ENCODE measurements at places on chromosomes 12 and 14.

DNA sequence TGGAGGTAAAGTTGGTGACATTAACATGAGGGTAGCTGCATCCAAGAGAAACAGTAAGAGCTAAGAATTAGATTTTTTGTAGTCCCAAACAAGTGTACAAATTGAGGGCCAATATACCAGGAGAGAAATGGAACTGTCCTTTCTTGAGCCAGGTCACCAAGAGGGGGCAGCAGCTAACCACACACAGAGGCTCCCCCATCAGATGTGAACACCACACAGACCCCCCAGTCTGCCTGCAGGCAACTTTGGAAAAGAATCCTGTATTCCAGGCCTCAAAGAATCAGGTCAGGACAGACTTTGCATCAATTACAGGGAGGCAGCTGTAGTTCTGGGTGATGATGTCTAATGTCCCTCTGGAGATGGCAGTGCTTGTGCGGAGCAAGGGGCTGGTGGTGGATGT lies 77.9 kb downstream of the SPTB start:
- no peak for DNase-seq

DNA sequence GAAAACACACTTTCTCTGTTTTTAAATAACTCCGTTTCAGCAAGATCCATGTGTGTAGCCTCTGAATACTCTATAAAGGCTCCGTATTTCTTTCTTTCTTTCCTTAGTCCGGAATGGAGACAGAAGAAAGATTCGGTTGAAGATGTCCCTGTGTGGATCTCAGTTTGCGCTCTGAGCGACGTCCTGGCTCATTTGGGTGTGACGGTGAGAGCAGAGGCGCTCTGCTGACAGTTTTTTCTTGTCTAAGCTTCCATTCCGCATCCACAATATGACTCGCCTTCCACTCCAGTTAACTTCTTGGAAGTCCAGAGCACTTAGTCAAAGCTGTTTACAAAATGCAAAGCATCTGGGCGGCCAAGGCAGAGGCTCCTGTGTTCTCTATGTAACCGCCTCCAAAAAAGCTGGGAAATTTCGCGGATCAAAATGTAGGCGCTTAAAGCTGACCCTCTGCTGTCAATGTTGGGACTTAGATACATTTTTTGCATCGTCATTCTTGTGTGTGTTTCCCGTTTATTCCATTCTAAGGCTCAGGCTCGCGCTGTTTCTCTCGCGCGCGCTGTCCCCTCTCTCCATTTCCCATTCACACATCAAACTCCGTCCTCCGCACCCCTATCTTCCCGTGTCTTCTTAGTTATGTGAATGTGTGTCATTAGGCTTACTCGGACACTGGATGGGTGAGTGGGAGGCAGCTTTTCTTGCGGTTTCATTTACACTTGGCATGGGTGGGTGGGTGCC lies 880 bp upstream of the FLRT2 start:
- no peak for DNase-seq

DNA sequence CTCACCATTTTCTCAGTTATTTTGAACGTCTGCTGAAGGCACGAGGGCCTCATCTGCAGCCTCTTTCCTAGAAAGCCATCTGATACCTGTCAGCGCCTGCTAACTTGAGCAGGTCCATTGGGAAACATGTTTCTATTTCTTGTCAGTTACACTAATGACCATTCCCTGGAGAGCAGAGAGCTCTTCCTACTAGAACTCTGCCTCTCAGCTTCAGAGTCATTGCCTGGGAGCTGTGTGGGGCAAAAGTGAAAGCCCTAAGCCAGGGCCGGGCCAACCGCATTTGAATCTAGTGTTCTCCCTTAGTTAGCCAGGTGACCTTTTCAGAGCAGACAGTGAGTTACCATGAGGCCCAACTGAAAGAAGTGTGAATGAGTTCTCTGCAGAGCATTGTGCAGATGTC lies 135.8 kb downstream of the EML1 start:
- DNase-seq, result no peak

DNA sequence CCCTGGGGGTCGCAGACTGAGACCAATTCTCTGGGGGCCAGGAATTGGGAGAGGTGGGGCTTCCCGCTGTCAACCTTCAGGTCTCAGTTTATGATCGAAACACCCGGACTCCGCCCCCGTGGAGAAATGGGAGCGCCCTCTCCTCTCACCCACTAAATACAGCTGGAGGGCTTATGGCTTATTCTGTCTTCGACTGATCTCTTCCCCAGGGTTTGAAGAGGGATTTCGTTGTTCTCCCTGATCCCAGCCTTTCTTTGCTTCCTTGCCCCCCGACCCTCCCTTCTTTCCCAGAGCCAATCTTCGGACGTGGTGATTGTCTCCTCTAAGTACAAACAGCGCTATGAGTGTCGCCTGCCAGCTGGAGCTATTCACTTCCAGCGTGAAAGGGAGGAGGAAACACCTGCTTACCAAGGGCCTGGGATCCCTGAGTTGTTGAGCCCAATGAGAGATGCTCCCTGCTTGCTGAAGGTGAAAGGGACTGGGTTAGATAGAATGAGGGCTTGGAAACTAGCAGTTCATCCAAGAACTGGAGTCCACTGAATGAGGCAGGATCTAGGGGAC lies 607 bp downstream of the OS9 start:
- DNase-seq, result no peak

GRCh38 chr12:130194154-130194553 lies 31.9 kb downstream of the FZD10 start:
- DNase-seq, result no peak

DNA sequence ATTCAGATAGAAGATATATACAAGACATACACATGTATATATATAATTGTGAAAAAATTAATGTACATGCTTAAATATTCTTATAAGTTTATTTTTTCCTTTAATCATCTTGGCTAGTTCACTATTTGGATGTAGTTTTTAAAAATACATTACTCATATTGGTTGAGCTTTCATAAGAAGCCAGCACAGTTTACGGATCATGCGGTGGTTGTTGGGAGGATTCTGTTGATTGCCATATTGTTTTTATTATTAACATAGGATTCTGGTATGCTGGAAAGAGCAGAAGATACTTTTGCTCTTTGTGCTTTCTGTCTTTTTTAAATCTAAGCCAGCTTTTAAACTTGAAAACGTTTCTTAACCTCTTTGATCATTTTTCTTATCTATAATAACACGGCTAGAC lies 163.4 kb downstream of the OTOGL start:
- no peak for DNase-seq

DNA sequence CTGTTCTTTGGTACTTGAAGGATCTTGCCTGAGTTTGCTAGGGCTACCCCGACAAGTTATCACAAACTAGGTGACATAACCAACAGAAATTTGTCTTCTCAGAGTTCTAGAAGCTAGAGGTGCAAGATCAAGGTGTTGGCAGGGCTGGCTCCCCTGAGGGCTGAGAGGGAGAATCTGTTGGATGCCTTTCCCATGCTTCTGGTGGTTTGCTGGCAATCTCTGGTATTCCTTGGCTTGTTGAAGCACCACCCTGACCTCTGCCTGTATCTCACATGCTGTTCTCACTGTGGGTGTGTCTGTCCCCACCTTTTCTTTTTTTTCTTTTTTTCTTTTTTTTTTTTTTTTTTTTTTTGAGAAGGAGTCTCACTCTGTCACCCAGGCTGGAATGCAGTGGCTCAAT lies 81.2 kb downstream of the VCPKMT start:
- DNase-seq, result no peak

GRCh38 chr14:104393898-104394381 lies 185.6 kb upstream of the C14orf180 start:
- DNase-seq, result peak; percentile 56

DNA sequence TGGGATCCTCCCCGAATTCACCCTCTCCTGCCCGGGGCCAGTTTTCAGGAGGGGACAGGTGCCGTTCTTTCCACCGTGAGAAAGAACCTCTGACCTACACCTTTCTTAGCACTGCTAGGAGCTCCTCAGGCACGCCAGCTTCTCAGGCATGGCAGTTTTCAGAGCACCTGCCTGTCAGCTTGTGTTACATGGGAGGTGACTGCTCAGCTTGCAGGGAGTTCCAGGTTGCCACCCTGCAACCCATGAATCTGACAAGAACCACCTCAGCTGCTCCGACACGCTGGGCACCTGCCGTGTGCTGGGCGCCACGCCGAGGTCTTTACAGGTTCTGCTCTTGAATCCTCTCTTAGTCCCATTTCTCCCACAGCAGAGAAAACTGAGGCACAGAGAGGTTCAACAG lies 12.9 kb downstream of the BRI3BP start:
- DNase-seq, result no peak

DNA sequence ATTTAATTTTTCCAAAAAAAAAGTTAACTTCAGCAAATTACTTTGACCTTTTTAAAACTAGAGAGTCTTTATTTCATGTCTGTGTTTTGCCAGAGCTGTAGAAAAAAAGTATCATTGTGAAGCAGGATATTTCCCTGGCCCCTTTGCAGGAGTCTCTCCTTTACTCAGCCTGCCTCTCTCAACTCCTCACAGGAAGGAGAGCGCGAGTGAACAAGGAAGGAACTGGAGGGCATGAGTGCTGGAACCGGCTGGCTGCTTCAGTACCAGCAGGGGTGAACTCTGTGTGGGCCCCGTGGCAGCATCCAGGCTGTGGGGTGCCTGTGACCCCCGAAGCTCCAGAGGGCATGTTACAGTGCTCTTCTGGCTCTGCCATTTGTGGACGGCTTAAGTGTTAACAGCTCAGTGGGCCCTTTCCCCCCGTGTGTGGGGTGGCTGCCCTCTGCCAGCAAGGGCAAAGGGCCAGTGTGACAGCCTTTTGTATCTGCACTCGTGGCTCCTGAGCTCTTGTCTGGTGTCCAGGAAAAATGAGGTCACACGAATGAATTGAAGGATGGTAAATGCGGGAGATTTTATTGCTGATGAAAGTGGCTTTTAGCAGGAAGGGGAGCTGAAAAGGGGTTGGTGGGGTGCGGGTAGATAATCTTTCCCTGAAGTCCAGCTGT lies 76.6 kb upstream of the KCNH3 start:
- no peak for DNase-seq

DNA sequence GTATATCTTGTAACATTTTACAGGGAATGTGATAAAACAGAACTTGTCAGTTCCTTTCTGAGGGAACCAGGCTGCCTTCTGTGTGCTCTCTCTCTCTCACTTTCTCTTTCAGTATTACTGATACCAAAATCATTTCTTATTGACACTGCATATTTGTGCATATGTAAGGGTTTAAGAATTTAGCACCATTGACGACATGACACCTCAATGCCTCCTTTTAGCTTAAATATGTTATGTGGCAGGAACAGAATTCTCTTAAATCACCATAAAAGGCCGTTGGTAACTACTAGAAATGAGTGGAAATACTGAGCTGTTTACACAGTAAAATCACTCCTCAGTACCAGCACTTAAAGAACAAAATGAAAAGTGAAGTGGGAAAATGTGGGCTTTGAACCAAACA lies 457.7 kb upstream of the SYT1 start:
- DNase-seq, result no peak

DNA sequence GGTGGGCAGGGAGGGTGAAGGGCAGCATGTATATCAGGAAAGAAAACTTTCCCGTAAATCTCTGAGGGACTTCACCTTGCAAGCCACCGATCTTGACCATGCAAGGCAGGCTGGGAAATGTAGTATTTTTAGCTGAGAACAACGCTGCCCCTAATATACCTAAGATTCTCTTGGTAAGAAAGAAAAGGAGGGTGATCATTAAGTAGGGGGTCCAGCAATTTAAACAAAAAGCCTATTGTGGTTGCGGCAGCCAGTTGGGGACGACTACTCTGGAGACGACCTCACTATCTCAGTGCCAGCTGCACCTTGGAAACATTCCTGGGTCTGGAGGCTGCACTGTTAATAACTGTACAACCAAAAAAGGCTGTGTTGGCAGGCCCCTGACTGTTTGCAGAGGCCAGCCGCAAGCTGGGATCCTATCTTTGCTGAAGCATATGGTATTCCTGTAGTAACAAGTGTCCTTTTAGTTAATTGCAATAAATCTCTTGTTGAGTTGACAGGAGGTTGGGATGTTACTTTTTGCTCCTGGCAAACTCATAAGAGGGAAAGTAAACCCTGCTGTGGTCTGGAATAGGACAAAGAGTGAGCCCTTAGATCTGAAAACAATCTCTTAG lies 6.4 kb downstream of the APOLD1 start:
- DNase-seq, result no peak

Measured in activated T-helper 1 cell treated with anti-CD3 and anti-CD28 coated beads, Interleukin-12 subunit alpha, Interleukin-12 subunit beta, Interleukin-2, Interleukin-4 antibody, amounts not matched to agents 30 ng/mL and 10 ng/mL and 1 ng/mL, durations not matched to agents 14 hours and 24 hours and 36 hours (primary cell).